ENCODE measurements at places on chromosomes 16 and 17. TPM values are rescaled to one million over a fixed set of nuclear protein-coding genes. Genes with fewer than 3 reads are reported as not detected.

Gene DHRS7C
- total RNA-seq = not detected

Gene NPIPA3
- 0.51 TPM for total RNA-seq

Gene MT1H
- total RNA-seq = not detected

Gene SSTR5
- total RNA-seq = not detected

Gene TNK1
- 2.7 TPM for total RNA-seq

Gene C16orf92
- not detected for total RNA-seq

Gene CDRT15L2
- not detected for total RNA-seq

Gene KRTAP9-4
- not detected for total RNA-seq

Gene TBX2
- total RNA-seq = 11.1 TPM

Gene CHST4
- total RNA-seq = not detected

Gene SLC38A8
- total RNA-seq = not detected

Gene TP53TG3F
- not detected for total RNA-seq

Gene HSPB9
- not detected for total RNA-seq

Gene TNFRSF17
- not detected for total RNA-seq

Gene TPSD1
- not detected for total RNA-seq

Gene MGAT5B
- total RNA-seq = 0.11 TPM

Gene KRT33A
- not detected for total RNA-seq

Gene WSB1
- total RNA-seq = 127 TPM

Gene VPS25
- 93.0 TPM for total RNA-seq

Gene PYCARD
- 20.1 TPM for total RNA-seq

Gene SLX4
- 6.2 TPM for total RNA-seq

Gene CTRB2
- not detected for total RNA-seq

Gene CCL3
- total RNA-seq = not detected

Gene OR4D1
- total RNA-seq = not detected

Gene TBC1D24
- 18.7 TPM for total RNA-seq

Gene EFCAB5
- total RNA-seq = not detected

Data from GM23248 (cell line).